ENCODE measurements at places on chromosomes 12 and 14. TPM values are rescaled to one million over a fixed set of nuclear protein-coding genes. Genes with fewer than 3 reads are reported as not detected.
A peak's percentile ranks its signal among the peaks of the same experiment; 100 is the strongest.

DNA sequence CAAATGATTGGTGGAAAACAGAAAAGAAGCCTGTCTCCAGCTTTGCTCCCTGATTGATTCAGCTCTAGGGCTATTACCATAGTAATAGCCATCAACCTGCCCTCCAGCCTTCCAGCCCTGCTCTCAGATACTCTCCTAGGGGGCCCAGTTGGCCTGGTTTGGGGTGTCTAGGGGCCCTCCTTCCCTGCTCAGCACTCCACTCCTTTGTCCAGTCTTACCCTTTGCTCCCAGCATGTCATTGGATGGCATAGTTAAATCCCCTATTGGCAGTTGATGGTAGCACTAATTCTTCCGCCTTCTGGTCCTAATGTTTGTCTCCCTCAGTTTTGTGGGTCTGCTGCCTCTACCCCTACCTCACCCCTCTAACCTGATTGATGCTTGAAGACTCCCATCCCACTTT, 175.4 kb upstream of the PELI2 start:
- DNase-seq, result no peak

The CD9 gene
- polyA plus RNA-seq, result 46.2 TPM

DNA sequence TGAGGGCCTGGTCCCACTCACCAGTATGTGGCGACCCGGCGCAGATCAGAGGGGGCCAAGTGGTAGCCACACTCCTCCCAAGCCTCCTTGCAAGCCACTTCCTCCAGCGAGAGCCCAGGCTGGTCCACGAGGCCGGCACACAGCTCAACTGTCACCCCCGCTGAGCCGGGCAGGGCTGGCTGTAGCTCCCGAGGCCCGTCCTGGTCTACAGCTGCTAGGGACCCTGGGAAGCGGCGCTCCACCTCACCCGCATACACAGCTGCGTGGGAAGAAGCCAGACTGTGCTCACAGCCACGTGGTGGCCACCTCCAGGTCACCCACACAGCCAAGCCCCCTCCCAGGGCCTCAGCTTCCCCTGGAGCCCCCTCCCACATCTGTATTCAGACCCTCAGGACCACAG, 4.6 kb downstream of the NUDT14 start:
- no peak for DNase-seq

DNA sequence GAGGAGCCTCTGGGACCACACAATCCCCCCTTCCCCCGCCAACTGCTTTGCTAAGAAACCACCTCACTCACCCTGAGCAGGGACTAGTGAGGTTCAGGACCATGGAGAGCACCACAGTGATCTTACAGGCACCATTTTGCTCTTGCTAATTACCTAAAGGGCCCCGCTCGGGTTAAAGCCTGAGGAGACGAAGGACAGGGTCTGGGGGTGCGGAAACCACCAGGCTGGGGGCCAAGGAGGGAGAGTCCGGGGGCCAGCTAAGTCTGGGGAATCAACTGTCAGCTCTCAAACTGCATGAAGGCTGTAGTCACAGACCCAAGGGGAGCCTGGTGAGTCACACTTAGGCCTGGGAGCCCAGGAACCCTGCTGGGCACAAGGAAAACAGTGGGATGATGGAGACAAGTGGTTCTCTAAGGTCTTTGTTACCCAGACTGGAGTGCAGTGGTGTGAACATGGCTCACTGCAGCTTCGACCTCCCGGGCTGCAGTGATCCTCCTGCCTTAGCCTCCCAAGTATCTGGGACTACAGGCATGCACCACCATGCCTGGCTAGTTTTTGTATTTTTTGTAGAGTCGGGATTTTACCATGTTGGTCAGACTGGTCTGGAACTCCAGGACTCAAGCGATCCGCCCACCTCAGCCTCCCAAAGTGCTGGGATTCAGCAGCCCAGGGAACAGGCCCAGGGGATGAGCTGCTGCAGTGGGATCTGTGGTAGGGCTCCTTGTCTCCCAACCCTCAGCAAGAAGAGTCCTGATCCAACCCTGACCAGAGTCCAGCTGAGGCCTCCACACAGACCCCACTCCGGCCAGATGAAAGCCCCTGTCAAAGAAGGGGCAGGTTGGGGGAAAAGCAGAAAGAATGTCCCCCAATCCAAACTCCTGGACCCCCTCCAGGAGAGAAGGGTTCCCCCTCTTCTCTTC, 98.8 kb downstream of the CALM1 start:
- peak; percentile 84 for DNase-seq

- DNase-seq, result no peak
Measured at GRCh38 chr14:80764921-80765507, 176.5 kb downstream of the CEP128 start.

- DNase-seq, result no peak
Measured at GRCh38 chr12:54355104-54355815, 9.0 kb downstream of the GPR84 start.

DNA sequence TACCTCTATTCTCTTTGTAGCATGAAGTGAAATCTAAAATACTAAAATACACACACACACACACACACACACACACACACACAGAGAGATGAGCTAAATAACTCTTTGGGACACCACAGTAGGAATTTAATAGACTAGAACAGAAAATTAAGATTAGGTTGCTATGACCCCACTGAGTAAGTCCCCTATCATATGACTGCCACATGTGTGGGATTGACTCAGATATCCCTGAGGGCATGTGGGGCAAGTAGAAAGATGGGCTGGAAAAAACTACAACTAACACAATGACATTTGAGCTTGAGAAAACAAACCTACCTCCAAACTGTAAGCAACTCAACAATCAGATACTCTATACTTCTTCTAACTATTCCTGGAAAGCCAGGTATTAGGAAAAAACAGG, 27.0 kb downstream of the SLC25A21 start:
- DNase-seq, result no peak

The OTOGL gene
- polyA plus RNA-seq, result not detected

DNA sequence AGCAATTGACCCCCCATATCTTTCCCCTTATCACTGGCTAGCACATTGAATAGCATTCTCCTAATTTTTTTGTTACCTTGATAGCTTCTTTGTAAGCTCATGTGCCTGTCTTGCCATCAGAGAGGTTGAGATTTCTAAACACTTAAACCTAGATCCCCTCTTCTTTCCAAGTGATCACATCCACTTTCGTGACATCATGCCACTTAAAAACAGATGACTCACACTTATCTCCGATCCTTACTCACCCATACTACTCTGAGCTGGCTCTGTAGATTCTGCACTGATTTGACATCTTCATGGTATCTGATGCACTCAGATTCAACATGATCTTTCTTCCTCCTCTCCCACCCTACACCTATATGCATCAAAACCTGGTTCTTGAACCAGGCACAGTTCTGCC, 10.5 kb downstream of the GPR137C start:
- DNase-seq, result no peak
